Thymus (tissue), 14 donors: ENCODE measurements at places on chromosomes 6 and 20.
A peak's percentile ranks its signal among the peaks of the same experiment; 100 is the strongest.

DNA sequence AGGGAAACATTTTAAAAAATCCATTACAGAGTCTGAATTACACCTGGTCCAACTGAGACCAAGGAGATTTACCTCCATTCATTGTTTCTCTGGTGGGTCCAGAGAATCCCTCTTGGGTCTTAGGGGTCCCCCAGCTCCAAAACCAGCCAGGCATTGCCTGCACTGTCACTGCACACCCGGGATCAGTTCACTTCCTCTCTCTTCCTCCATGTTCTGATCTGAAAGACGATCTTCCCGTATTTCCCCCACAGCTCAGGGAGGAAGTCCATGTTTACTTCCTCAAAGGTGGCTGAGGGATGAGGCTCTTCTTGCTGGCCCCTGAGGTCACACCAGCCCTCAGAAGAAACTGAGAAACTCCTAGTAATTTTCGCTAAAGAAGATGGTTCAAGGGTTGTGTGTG is 159.7 kb downstream of the BMP7 start:
- H3K4me3 ChIP-seq, result no peak overlapping the region
- H3K4me1 ChIP-seq, result no peaks in the 10 kb centered on the region
- H3K27me3 ChIP-seq, result no peaks in the 10 kb centered on the region
- H3K36me3 ChIP-seq, result no peaks in the 10 kb centered on the region
- no peak for DNase-seq

DNA sequence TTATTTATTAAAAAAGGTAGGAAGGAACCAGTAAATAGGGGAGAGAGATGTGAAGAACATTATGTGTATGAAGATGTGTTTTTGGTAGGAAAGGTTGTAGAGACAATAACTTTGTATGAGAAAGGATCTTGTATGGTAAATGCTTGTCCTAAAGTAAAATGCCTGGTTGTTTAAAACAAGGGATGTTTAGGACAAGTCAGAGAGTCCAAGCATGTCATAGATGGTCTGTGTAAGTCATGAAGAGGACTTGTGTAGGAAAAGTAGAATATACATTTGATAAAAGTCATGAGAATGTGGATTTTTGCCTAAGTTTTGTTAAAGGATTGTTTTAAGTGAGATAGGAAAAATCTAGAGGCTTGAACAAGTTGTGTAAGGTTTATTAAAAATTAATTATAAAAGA is 325.1 kb downstream of the CDH26 start:
- no peaks in the 10 kb centered on the region for H3K27me3 ChIP-seq
- peaks cover 20% of the 10 kb centered on the region for H3K36me3 ChIP-seq
- no peaks in the 10 kb centered on the region for H3K4me1 ChIP-seq
- no peak overlapping the region for H3K4me3 ChIP-seq
- H3K27ac ChIP-seq, result no peak overlapping the region

DNA sequence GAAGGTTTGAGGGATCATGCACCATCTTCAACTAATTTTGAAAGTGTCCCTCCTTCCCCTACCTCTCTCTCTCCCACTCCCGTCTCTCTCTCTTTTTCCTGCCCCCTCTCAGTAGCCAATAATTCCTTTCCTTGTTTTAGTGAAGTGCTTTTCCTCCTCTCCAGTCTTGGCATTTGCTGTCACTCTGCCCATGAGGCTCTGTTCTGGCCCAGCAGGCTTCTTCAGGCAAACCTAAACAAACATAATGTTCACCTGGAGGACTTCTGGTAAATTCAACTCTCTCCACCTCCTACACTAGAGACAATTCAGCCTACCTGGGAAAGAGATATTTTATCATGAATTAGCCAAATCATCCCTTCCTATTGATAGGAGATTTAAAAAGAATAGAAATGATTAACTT is 320.4 kb upstream of the RNF24 start:
- H3K27ac ChIP-seq, result no peak overlapping the region
- H3K36me3 ChIP-seq, result no peaks in the 10 kb centered on the region
- H3K4me3 ChIP-seq, result no peak overlapping the region
- H3K27me3 ChIP-seq, result no peaks in the 10 kb centered on the region
- H3K4me1 ChIP-seq, result no peaks in the 10 kb centered on the region

DNA sequence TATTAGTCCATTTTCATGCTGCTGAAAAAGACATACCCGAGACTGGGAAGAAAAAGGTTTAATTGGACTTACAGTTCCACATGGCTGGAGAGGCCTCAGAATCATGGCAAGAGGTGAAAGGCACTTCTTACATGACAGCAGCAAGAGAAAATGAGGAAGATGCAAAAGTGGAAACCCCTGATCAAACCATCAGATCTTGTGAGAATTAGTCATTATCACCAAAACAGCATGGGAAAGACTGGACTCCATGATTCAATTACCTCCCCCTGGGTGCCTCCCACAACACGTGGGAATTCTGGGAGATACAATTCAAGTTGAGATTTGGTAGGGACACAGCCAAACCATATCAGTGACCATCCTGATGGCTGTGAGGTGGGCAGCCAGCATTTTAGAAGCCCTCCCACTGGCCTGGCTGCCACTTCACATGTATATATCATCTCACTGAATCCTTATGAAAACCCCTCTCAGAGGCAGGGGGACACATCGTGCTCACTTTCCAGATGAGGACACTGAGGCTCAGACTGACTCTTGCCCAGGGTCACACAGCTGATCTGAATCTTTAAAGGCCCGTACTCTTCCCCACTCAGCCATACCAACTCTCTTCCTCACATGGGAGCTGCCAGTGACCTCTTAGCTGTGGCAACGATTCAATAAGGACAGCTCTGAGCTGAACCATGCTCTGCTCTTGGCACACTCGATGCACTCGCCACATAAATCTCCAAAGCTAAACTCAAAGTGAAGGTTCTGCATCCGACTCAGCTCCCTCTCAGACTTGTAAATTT is 25.7 kb downstream of the BMP7 start:
- H3K27ac ChIP-seq, result no peak overlapping the region
- H3K4me1 ChIP-seq, result peaks cover 7% of the 10 kb centered on the region
- no peaks in the 10 kb centered on the region for H3K27me3 ChIP-seq
- no peak overlapping the region for H3K4me3 ChIP-seq

DNA sequence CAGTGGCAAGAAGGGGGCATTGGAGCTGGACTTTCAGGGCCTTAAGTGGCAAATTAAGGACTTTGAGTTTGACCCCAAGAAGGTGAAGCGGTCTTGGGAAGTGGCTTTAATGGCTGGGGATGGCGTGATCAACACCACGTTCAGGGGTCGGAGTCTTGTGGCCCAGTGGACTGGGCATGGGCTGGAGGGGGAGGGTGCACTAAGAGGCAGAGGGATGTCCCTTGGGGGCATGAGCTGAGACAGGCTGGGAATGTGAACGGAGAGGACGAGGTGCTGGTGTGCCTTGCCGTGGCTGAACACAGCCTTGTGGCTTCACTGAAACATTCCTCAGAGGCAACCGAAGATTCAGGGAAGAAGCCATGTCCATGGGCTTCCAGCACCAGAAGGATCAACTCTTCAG is 227.0 kb downstream of the SYNDIG1 start:
- H3K27me3 ChIP-seq, result no peaks in the 10 kb centered on the region
- H3K4me1 ChIP-seq, result peaks cover 35% of the 10 kb centered on the region
- DNase-seq, result no peak
- no peak overlapping the region for H3K27ac ChIP-seq
- H3K36me3 ChIP-seq, result no peaks in the 10 kb centered on the region

DNA sequence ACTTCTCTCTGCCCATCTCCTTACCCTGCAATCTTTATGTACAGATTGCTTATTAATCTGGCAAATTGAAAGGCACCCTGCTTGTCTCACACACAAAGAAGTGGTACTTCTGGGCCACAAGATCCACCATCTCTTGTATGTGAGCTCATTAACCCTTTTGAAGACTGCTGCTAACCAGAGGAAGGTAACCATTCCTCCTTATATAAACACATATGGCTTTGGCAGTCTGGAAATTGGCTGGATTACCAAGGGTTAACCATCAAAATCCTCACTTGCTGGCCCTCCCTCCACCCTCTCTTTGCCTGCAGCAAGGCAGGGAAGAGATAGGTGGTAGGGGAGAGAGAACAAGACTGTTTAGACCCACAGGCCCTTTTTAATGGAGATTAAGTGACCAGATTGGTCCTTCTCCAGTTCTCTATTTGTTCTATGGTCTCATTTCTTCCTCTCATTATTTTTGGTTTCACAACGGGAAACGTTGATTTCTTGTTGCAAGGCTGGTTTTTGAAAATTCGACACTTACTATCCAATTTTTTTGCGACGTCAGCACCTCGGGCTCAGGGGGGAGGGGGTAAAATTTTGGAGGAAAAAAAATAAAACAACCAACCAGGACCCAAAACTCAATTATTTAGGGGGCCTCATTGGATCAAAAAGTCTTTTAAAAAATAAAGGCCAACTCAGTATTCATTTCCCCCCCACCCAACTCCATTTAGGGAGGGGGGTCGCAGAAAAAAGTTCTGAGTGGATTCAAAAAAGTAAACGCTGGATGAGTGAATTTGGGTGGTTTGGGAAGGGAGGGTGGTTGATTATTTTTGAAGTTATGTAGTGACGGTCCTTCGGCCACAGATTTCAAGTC is 859 bp downstream of the PPP1R10 start:
- peak overlapping the region; percentile 68 for H3K4me3 ChIP-seq
- no peaks in the 10 kb centered on the region for H3K27me3 ChIP-seq
- DNase-seq, result peak; percentile 67
- H3K36me3 ChIP-seq, result peaks cover 19% of the 10 kb centered on the region
- peak overlapping the region; percentile 99 for H3K27ac ChIP-seq

GRCh38 chr20:61731363-61732181 is 334.1 kb downstream of the TAF4 start:
- H3K36me3 ChIP-seq, result no peaks in the 10 kb centered on the region
- no peaks in the 10 kb centered on the region for H3K4me1 ChIP-seq
- H3K27ac ChIP-seq, result no peak overlapping the region

GRCh38 chr6:106334646-106335448 is 9.3 kb upstream of the ATG5 start:
- DNase-seq, result peak; percentile 29
- H3K4me3 ChIP-seq, result no peak overlapping the region
- H3K36me3 ChIP-seq, result no peaks in the 10 kb centered on the region
- H3K27ac ChIP-seq, result no peak overlapping the region
- H3K27me3 ChIP-seq, result no peaks in the 10 kb centered on the region
- H3K4me1 ChIP-seq, result no peaks in the 10 kb centered on the region

DNA sequence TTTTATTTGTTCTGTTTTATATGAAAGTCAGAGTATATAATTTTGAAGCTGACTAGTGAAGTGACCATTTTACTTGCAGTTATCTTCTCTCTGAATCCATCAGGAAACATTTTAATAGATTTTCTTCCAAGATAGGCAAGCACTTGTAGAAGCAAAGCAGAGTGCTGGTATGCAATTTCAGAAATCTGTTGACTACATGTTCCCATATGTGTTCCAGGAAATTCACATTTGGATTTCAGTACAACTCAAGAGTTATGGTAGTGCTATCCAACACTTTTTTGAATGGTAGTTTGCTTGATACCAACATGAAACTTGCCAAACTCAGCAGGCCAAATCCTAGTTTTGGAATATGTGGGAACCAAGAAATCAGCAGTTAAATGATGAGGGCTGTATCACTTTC is 94.0 kb downstream of the CENPW start:
- H3K4me3 ChIP-seq, result no peak overlapping the region
- H3K4me1 ChIP-seq, result no peaks in the 10 kb centered on the region
- no peaks in the 10 kb centered on the region for H3K36me3 ChIP-seq
- no peak overlapping the region for H3K27ac ChIP-seq

DNA sequence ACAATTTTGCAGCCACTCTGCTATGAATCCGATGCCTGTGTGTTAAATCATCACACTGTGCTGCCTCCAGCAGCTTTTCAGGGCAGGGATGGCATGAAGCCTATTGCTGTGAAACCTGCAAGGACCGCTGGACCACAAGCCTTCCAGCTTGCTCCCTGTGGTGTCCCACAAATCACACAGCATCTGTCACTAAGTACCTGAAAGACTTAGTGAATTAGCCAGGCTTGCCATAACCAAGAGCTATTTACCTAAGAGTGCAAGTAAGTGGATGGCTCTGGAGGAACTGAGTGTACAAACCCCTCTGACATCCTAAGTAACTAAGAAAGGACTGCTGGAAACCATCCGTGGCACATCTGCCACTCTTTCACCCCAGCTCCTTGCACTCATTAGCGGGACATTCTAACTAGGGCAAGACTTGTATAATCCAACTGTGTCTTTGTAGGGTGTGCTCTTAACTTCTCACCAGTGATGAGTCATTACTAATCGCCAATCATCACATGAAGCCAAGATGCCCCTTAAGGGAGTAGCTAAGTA is 34.7 kb downstream of the FOXQ1 start:
- H3K27me3 ChIP-seq, result no peaks in the 10 kb centered on the region
- no peak for DNase-seq
- H3K27ac ChIP-seq, result no peak overlapping the region
- H3K36me3 ChIP-seq, result no peaks in the 10 kb centered on the region
- H3K4me1 ChIP-seq, result no peaks in the 10 kb centered on the region

GRCh38 chr6:25192590-25193459 is 86.3 kb upstream of the CARMIL1 start:
- no peak for DNase-seq
- H3K36me3 ChIP-seq, result no peaks in the 10 kb centered on the region
- no peaks in the 10 kb centered on the region for H3K27me3 ChIP-seq
- no peak overlapping the region for H3K27ac ChIP-seq

DNA sequence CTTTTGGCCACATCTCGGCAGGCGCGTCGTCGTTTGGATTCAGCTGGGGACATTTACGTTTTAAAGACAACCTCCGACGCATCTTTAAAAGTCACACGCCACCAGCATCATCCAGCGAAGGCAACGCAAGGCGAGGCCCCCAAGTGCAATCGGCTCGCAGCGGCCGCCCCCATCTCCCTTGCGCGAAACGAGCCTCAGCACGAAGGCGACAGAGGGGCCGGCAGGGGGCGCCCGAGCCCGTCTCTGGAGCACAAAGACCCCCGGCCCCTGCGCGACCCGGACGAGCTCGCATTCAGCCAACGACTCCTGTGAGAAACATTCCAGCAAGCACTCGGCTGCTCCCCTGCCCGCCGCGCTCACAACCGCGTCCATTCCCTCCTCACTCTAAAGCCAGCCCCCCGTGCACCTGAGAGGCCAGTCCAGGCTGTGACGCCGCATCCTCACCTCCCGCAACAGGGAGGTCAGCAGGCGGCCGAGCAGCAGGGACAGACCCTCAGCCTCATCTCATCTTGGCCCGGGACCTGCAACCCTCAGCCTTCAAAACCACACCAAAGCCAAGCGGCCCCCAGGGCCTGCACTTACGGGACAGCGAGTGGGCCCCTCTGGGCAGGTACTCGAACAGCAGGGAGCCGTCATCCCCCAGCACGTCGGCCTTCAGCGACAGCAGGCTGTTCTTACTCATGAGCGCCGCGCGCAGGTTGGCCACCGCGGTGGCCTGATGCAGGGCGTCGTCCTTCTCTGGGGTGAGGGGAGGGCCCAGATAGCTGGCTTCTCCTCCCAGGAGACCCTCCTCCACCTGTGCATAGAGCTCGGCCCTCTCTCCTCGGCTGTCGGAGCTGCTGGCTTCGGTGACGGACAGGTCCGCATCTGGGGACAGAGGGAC is 35.8 kb downstream of the SLC2A4RG start:
- H3K27me3 ChIP-seq, result no peaks in the 10 kb centered on the region
- H3K4me3 ChIP-seq, result peak overlapping the region; percentile 13
- H3K36me3 ChIP-seq, result no peaks in the 10 kb centered on the region

GRCh38 chr6:125509477-125509876 is 207.7 kb upstream of the HDDC2 start:
- DNase-seq, result no peak
- H3K27ac ChIP-seq, result no peak overlapping the region
- H3K36me3 ChIP-seq, result no peaks in the 10 kb centered on the region
- H3K4me1 ChIP-seq, result no peaks in the 10 kb centered on the region
- no peak overlapping the region for H3K4me3 ChIP-seq
